ENCODE measurements at places on chromosomes 2 and 18. TPM values are rescaled to one million over a fixed set of nuclear protein-coding genes. Genes with fewer than 3 reads are reported as not detected.
A peak's percentile ranks its signal among the peaks of the same experiment; 100 is the strongest.

Gene LYPD1
- total RNA-seq: 79.7 TPM

DNA sequence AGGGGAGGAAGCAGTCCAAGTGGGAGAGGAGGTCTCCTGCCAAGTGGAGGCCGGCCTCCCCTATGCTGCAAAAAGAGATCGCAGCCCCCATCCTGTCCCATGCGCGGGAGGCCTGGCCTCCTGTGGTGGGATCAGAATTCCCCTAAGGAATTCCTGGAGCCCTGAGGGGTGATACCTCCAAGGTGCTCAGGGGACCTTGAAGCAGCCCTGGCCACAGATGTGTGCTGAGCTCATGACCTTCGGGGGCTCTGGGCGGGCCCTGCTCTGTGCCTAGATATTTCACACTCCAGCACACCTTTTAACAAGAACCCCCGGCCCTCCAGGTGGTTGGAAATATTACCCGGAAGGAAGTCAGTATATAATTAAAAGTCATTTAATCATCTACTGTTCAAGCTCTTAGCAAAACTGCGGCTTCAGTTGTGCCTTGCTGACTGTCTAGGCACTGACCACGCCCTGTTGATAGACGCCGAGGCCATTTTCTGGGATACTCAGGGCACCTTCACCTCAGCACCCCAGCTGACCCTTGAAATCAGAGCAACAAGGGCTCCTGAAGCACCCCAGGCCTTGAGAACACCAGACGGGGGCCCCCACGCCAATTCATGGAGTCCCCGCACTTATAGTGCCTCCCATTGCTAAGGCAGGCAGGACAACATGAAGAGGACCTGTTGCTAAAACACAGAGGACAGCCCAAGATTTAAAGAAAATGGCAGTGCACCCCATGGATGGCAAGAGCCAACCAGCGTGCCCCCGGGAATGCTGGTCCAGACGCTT is 119.1 kb downstream of the NDUFA10 start:
- DNase-seq: no peak
- H3K27ac ChIP-seq: no peak overlapping the region
- no peaks in the 10 kb centered on the region for H3K4me1 ChIP-seq
- no peaks in the 10 kb centered on the region for H3K27me3 ChIP-seq
- H3K4me3 ChIP-seq: no peak overlapping the region

GRCh38 chr2:241461693-241462677 is 46.4 kb downstream of the STK25 start:
- DNase-seq: no peak
- no peak overlapping the region for H3K27ac ChIP-seq
- no peaks in the 10 kb centered on the region for H3K36me3 ChIP-seq
- no peaks in the 10 kb centered on the region for H3K27me3 ChIP-seq

GRCh38 chr2:195164930-195165329 is 492.1 kb upstream of the SLC39A10 start:
- DNase-seq: no peak
- no peak overlapping the region for H3K27ac ChIP-seq

DNA sequence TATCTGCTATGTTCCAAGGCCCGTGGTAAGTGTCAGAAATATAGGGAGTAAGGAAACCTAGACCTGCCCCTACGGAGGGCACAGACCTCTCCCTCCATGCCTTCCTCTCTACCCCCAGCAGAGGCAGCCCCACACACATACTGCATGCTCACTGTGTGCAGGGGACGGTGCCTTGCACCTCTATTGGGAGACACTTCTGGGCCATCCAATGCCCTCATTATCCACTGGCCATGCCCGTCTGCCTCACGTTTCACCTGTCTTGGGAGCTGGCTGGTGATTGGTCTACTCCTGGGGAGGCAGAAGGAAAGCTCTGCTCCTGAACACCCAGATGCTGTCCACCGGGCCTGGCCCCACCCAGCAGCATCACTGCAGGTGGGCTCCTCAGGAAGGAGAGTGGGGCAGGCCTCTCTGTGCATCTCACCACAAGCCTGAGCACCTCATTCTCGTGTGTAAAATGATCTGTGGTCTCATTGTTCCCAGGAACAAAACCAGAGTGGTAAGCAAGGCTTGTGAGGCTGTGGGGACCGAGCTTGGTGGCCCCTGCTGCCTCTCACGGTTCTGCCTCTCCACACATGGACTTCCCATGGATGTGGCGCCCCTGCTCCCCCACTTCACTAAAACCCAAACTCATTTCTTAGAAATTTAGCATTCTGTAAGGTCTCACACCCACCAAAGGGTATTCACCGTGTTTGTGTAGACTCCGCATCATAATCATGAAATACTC is 312.5 kb upstream of the HS6ST1 start:
- DNase-seq: no peak
- H3K27ac ChIP-seq: no peak overlapping the region
- no peaks in the 10 kb centered on the region for H3K4me1 ChIP-seq
- peaks cover 3% of the 10 kb centered on the region for H3K27me3 ChIP-seq

DNA sequence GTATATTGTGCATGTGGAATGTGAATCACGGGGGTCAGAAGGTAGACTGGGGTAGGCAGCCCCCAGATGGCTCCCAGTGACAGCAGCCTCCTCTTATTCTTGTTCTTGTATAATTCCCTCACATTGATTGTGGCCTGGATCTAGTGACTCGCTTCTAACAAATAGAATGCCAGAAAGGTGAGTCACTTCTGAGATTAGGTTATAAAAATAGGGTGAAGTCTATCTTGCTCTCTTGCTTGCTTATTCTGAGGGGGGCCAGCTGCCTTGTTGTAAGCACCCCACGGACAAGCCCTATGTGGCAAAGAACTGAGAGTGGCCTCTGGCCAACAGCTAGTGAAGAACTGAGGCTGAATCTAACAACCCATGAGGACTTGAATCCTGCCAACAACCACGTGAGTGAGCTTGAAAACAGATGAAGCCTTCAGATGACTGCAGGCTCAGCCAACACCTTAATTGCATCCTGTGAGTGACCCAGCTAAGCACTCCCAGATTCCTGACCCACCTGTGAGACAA is 15.6 kb upstream of the RMND5A start:
- H3K36me3 ChIP-seq: no peaks in the 10 kb centered on the region
- peak; percentile 78 for DNase-seq
- H3K4me1 ChIP-seq: peaks cover 6% of the 10 kb centered on the region
- no peak overlapping the region for H3K4me3 ChIP-seq
- no peak overlapping the region for H3K27ac ChIP-seq

- no peaks in the 10 kb centered on the region for H3K4me1 ChIP-seq
- no peaks in the 10 kb centered on the region for H3K27me3 ChIP-seq
- no peak for DNase-seq
- no peak overlapping the region for H3K4me3 ChIP-seq
- H3K27ac ChIP-seq: no peak overlapping the region
Measured at GRCh38 chr18:7633171-7633570, 66.1 kb downstream of the PTPRM start.

Gene NOSTRIN
- total RNA-seq: 0.18 TPM

GRCh38 chr2:159903443-159904126 is 105.6 kb upstream of the CD302 start:
- no peak overlapping the region for H3K27ac ChIP-seq
- H3K4me1 ChIP-seq: no peaks in the 10 kb centered on the region
- H3K27me3 ChIP-seq: peaks cover 49% of the 10 kb centered on the region
- no peak overlapping the region for H3K4me3 ChIP-seq
- H3K36me3 ChIP-seq: no peaks in the 10 kb centered on the region
- no peak for DNase-seq

DNA sequence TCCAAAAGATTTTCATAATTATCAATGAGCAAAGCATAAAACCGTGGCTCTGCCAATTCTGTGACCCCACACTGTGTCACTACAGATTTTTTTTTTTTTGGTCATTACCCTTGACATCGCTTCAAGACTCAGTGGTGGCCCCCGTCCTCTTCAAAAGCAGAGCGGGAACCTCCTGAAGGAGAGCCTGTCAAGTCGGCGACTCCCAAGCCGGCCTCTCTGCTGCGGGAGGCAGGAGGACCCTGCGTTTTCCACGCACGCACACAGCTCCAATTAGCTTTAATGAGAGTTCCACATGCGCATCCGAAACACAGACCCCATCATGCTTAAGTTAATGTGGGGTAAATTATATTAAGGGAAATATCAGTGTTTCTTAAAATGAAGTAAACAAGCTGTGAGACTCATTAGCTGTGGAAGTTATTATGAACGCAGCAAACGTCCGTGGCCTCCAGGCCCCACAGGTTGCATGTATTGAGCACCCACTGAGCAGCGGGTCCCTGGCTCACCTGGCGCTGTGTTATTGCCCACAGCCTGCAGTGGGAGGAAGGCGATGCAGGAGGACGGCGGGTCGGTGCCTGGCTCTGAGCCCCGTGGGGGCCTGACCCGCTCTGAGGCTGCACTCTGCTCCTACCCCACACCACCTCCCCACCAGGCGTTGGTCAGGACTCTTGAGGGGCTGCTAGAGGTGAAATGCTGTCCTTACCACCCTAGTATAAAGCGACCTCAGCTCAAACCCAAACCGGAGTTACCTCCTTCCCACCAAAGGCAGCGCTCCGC is 181.0 kb upstream of the SALL3 start:
- H3K36me3 ChIP-seq: no peaks in the 10 kb centered on the region
- no peak overlapping the region for H3K4me3 ChIP-seq
- no peaks in the 10 kb centered on the region for H3K27me3 ChIP-seq
- H3K4me1 ChIP-seq: no peaks in the 10 kb centered on the region

Gene POTEC
- not detected for total RNA-seq

Gene UGT1A8
- not detected for total RNA-seq

GRCh38 chr2:25421289-25421688 is 79.6 kb upstream of the DNMT3A start:
- no peak for DNase-seq
- no peaks in the 10 kb centered on the region for H3K4me1 ChIP-seq
- no peaks in the 10 kb centered on the region for H3K36me3 ChIP-seq
- H3K27me3 ChIP-seq: no peaks in the 10 kb centered on the region
- H3K4me3 ChIP-seq: no peak overlapping the region

GRCh38 chr2:188979187-188980114 is 5.3 kb downstream of the COL3A1 start:
- H3K36me3 ChIP-seq: peaks cover 4% of the 10 kb centered on the region
- H3K27ac ChIP-seq: peak overlapping the region; percentile 74
- peak; percentile 58 for DNase-seq
- H3K4me3 ChIP-seq: peak overlapping the region; percentile 6

- no peaks in the 10 kb centered on the region for H3K36me3 ChIP-seq
- H3K4me1 ChIP-seq: peaks cover 11% of the 10 kb centered on the region
- no peak overlapping the region for H3K27ac ChIP-seq
Measured at GRCh38 chr18:58605027-58606020, 23.6 kb downstream of the ALPK2 start.

Gene TMEM18
- 21.9 TPM for total RNA-seq

DNA sequence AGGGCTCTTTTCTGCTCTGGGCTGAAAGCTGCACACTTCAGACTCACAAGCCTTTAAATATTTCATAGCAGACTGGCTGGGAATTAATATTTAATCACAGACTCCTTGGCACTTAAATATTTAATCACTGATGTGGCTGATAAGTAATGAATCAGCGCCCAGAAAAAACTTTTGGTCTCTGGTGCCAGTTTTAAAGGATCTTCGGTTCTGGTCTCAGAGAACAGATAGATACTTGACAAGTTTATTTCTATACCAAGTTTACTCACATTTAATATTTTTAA is 201.2 kb downstream of the MYCN start:
- H3K27me3 ChIP-seq: no peaks in the 10 kb centered on the region
- H3K27ac ChIP-seq: no peak overlapping the region
- H3K36me3 ChIP-seq: no peaks in the 10 kb centered on the region
- H3K4me3 ChIP-seq: no peak overlapping the region

GRCh38 chr2:4930704-4931103 is 761.5 kb upstream of the SOX11 start:
- H3K36me3 ChIP-seq: no peaks in the 10 kb centered on the region
- H3K4me3 ChIP-seq: no peak overlapping the region
- H3K27ac ChIP-seq: no peak overlapping the region

Gene ABCA12
- under 0.01 TPM for total RNA-seq

GRCh38 chr2:67379048-67379447 is 18.1 kb upstream of the ETAA1 start:
- no peaks in the 10 kb centered on the region for H3K4me1 ChIP-seq
- no peaks in the 10 kb centered on the region for H3K27me3 ChIP-seq
- H3K27ac ChIP-seq: no peak overlapping the region
- DNase-seq: no peak
- H3K36me3 ChIP-seq: no peaks in the 10 kb centered on the region
- no peak overlapping the region for H3K4me3 ChIP-seq
